Activated CD4-positive, alpha-beta T cell treated with anti-CD3 and anti-CD28 coated beads, Interleukin-2, amount 10 ng/mL, durations not matched to agents 7 days and 5 days (primary cell): ENCODE measurements at places on chromosomes 6 and 20.
A peak's percentile ranks its signal among the peaks of the same experiment; 100 is the strongest.

GRCh38 chr6:155374681-155375080 is 60.4 kb upstream of the TFB1M start:
- H3K27me3 ChIP-seq, result peaks cover 2% of the 10 kb centered on the region
- H3K36me3 ChIP-seq, result no peaks in the 10 kb centered on the region
- H3K4me1 ChIP-seq, result no peaks in the 10 kb centered on the region
- H3K27ac ChIP-seq, result no peak overlapping the region
- no peak overlapping the region for H3K4me3 ChIP-seq

DNA sequence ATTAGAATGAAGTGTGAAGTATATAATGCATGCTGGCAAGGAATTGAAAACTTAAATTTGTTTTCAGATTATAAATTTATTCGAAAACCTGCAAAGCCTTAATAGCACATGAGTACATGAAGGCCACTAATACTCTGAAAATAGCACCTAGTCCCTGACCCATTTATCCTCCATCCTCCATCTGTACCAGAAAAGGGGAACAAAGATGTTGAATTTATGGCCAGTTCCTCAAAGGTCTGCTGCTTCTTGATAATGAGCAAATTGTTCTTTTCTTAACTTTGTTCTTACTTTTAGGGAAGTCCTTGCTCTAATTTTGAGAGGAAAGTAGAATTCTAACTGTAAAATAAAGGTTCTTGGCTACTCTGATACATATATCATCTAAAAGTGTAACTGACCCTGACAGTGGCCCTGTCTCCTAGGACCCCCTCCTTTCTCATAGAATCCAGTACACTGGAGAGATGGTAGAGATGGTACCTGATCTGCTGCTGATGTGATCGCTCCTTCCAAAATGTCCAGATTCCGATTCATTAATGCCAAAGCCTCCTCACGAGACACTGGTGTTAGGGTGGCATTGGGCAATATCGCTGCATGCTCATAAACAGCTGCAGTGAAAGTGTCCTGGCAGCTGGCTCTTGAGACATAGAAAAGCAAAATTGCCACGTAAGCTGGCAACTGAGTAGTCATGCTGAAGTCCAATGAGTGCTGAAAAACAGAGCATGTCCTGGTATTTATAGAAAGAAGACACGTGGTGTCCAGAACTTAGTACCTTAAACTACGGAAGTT is at the start of gene VNN1:
VNN1 (minus strand) TSS at position 704 of the 783 bp plus-strand sequence; CDS start at position 684, 20 bp downstream.
- H3K27ac ChIP-seq, result no peak within 1 kb of the TSS
- no peak for DNase-seq
- H3K4me3 ChIP-seq, result no peak within 1 kb of the TSS
- H3K27me3 ChIP-seq, result peaks cover 15% of the 10 kb centered on the region

- DNase-seq, result no peak
- no peak overlapping the region for H3K27ac ChIP-seq
- no peak overlapping the region for H3K4me3 ChIP-seq
- no peaks in the 10 kb centered on the region for H3K36me3 ChIP-seq
- H3K4me1 ChIP-seq, result peaks cover 18% of the 10 kb centered on the region
Observed at GRCh38 chr6:4852938-4853337, 76.7 kb downstream of the CDYL start.

- no peak for DNase-seq
- peaks cover 65% of the 10 kb centered on the region for H3K4me1 ChIP-seq
- peaks cover 30% of the 10 kb centered on the region for H3K27me3 ChIP-seq
- H3K27ac ChIP-seq, result peak overlapping the region; percentile 83
- H3K36me3 ChIP-seq, result no peaks in the 10 kb centered on the region
Observed at GRCh38 chr6:157763129-157763903, 59.7 kb upstream of the SNX9 start.

DNA sequence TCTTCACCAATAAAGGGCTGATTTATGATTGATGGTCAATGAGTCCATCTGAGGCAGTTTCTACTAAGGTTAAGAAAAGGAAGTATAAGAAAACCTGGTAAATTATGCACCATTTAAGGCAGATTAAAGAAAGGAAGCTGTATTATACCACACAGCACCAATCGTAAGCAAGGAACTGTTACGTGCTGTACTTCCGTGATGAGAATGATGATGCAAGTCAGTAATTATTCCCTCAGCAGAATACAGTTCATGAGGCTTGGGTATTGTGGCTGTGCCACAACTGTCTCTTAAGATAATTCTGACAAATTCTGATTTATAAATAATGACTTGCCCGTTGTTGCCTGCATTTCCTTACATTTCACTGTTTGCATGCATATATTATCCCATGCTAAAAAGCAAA is 699.0 kb downstream of the HDGFL1 start:
- DNase-seq, result no peak
- no peaks in the 10 kb centered on the region for H3K4me1 ChIP-seq
- no peak overlapping the region for H3K27ac ChIP-seq
- H3K4me3 ChIP-seq, result no peak overlapping the region
- no peaks in the 10 kb centered on the region for H3K36me3 ChIP-seq
- H3K27me3 ChIP-seq, result no peaks in the 10 kb centered on the region

GRCh38 chr20:45416917-45417316 is 976 bp downstream of the PIGT start:
- peak; percentile 26 for DNase-seq
- no peaks in the 10 kb centered on the region for H3K27me3 ChIP-seq
- H3K4me3 ChIP-seq, result peak overlapping the region; percentile 93
- peak overlapping the region; percentile 94 for H3K27ac ChIP-seq

DNA sequence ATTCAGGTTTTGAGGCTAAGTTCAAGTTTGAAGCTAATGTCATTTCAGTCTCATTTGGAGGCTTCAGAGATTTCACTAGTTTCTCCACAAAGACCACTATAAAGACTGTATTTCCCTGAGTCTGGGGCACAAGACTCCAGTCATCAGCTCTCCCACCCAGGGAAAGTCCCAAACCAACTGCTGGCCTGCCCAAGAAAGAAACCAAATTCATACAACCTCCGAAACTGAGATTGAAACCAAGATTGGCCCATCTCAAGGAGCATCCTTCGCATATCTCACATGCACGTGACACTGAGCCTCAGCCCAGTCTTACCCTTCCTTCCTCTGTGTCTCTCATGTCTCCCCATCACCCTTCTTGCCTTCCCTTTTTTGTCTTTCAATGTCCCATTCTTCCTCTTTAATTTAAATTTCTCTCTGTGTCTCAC is 3.5 kb upstream of the LTA start:
- H3K27me3 ChIP-seq, result peaks cover 21% of the 10 kb centered on the region
- H3K4me1 ChIP-seq, result peaks cover 74% of the 10 kb centered on the region
- peak overlapping the region; percentile 75 for H3K27ac ChIP-seq
- peaks cover 22% of the 10 kb centered on the region for H3K36me3 ChIP-seq
- peak; percentile 87 for DNase-seq

- H3K36me3 ChIP-seq, result no peaks in the 10 kb centered on the region
- no peaks in the 10 kb centered on the region for H3K27me3 ChIP-seq
- peaks cover 27% of the 10 kb centered on the region for H3K4me1 ChIP-seq
- H3K27ac ChIP-seq, result peak within 1 kb of the TSS; percentile 84
- peak; percentile 74 for DNase-seq
Observed at GRCh38 chr6:111087106-111087835, at the start of gene SLC16A10. Gene SLC16A10 (plus strand): TSS chr6:111087503. CDS start chr6:111087753, 250 bp downstream.

DNA sequence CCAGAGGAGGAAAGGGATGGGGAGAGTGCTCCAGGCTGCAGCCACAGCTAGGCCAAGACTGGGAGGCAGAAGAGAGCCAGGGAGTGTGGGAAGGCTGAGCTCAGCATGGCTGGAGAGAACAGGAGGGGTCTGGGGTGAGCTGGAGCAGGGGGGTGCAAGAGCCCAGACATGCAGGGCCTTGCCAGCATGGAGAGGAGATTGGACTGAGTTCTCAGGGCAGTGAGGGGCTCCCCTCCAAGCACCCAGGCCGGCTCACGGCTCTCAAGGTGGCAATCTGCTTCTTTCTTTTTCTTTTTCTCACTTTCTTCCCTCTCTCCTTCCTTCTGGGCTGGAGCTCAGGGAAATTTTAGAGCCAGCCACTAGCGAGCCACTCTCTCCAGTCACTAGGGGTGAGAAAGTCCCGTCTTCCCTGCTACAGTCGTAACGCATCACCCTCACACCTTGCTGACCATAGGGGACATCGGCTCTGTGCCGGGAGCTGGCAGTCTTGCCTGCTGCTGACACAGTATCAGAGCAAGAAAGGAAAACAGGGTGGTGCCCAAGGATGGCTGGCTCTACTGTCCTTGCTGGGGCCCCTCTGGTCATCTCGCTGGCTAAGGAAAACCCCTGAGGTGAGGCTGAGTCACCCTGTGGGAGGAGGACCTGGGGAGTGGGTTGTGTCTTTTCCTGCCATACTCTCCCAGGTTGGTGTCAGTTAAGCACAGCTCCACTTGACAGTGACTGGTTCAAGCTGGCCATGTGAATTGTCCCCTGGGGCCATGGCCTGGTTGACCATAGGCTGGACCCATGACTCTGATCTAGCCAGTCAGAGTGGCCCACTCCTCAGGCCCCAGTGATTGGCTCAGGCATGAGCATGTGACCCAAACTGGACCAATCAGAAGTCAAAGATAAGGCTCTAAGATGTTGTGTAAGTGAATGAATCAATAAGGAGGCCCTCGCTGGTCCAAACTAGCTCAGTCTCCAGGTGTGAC is 135.1 kb upstream of the PMEPA1 start:
- H3K27me3 ChIP-seq, result peaks cover 8% of the 10 kb centered on the region
- H3K4me1 ChIP-seq, result no peaks in the 10 kb centered on the region
- H3K36me3 ChIP-seq, result no peaks in the 10 kb centered on the region
- DNase-seq, result no peak

DNA sequence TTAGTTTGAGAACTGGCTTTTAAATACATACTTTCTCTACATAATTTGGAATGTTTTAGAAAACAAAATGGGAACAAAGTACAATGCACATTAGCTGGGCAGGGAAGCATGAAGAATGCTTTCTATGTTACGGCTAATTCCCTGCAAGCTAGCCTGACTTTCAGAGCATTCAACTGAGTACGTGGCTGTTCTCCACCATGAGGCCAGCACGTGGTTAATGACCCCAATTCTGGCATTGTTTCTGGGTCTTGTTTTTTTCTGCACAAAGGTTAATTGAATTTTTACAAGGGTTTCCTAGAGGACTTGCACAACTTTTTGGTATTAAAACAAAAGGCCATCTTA is 208.6 kb upstream of the AGPAT4 start:
- H3K27ac ChIP-seq, result no peak overlapping the region
- peaks cover 2% of the 10 kb centered on the region for H3K27me3 ChIP-seq
- H3K4me3 ChIP-seq, result no peak overlapping the region

GRCh38 chr6:10617008-10617696 is 77.3 kb downstream of the C6orf52 start:
- no peak for DNase-seq
- peaks cover 8% of the 10 kb centered on the region for H3K36me3 ChIP-seq
- H3K4me1 ChIP-seq, result no peaks in the 10 kb centered on the region
- H3K27me3 ChIP-seq, result no peaks in the 10 kb centered on the region

DNA sequence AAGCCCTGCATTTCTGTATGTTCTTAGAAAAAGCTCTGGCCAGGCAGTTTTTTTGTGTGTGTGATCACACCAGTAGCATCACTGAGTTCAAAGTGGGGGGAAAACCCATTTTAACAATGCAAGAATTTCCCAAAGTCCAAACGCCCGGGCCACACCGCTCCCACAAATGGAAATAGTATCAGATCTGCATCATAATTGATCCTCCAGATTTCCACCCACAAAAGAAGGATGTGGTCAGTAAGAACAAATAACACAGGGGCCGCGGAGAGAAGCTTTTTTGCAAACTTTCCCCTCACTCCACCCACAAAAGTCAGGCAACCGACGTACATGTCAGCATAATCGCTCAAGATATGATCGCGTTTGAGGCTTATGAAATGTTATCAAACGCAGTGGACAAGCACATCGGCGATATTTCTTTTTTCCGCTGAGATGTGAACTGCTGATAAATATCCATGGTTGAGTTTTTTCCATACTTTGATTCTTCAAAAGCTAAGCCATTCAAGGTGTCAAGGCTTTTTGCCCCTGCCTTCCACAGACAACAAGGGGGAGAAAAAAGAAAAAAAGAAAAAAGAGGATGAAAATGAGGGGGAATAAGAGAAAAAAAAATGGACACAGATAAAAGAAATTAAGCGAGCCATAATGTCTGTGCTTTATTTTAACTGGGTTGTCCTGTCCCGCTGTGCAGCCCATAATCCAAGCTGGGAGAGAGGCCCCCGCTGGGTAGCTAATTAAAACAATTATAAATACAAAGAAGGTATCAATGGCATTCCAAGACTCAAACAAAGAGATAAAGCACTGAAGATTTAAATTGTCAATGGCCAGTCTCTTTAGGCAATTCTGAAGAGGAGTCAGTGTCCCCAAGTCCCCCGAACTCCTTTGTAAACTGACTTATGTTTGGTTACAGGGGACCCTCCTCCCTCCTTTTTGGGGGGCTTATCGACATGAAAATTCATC is 143.5 kb downstream of the ZFP64 start:
- H3K27ac ChIP-seq, result no peak overlapping the region
- no peaks in the 10 kb centered on the region for H3K36me3 ChIP-seq
- H3K4me3 ChIP-seq, result no peak overlapping the region
- H3K27me3 ChIP-seq, result peaks cover 12% of the 10 kb centered on the region
- H3K4me1 ChIP-seq, result peaks cover 17% of the 10 kb centered on the region

DNA sequence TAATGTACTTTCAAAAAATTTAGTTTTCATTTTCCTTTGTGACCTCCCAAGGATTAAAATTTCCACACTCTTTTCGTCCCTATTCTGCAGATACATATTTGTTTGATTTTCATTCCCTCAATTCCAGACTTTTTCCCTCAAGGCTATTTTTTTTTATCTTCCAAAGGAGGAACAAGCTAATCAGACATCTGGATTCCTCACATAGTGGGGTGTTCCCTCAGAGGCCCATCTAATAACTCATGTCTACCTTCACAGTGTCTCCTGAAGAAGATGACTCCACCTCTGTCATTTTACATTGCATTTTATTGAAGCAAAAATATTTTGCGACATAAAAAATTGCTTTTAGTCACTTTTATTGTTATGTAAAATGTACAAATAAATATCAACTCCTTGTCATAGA is 122.2 kb downstream of the RFPL4B start:
- H3K36me3 ChIP-seq, result no peaks in the 10 kb centered on the region
- no peaks in the 10 kb centered on the region for H3K27me3 ChIP-seq
- H3K4me1 ChIP-seq, result no peaks in the 10 kb centered on the region
- H3K27ac ChIP-seq, result no peak overlapping the region

DNA sequence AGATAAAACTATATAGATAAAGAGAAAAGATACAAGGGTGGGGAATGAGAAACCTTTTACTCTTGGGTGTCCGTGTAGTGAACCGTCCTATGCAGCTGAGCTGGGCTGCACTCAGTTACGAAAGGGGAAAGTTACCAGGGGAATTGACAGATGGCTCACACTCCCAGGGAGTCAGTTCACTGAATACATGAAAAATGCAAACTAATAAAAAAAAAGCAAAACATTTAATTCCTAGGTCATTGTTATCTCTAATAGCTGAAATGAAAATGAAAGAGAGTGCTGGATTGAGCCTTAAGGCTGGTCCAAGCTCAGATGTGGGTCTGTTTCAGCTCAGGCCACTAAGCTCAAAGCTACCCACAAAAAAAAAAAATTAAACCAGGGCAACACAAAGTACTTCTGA is 138.0 kb downstream of the THBS2 start:
- H3K4me1 ChIP-seq, result no peaks in the 10 kb centered on the region
- no peak for DNase-seq
- no peak overlapping the region for H3K4me3 ChIP-seq
- H3K27me3 ChIP-seq, result peaks cover 5% of the 10 kb centered on the region
- H3K36me3 ChIP-seq, result no peaks in the 10 kb centered on the region
- H3K27ac ChIP-seq, result no peak overlapping the region
